ENCODE measurements at places on chromosomes 16 and 17.

GRCh38 chr17:74240618-74241205 is 27.3 kb downstream of the TTYH2 start:
- no peak for DNase-seq

DNA sequence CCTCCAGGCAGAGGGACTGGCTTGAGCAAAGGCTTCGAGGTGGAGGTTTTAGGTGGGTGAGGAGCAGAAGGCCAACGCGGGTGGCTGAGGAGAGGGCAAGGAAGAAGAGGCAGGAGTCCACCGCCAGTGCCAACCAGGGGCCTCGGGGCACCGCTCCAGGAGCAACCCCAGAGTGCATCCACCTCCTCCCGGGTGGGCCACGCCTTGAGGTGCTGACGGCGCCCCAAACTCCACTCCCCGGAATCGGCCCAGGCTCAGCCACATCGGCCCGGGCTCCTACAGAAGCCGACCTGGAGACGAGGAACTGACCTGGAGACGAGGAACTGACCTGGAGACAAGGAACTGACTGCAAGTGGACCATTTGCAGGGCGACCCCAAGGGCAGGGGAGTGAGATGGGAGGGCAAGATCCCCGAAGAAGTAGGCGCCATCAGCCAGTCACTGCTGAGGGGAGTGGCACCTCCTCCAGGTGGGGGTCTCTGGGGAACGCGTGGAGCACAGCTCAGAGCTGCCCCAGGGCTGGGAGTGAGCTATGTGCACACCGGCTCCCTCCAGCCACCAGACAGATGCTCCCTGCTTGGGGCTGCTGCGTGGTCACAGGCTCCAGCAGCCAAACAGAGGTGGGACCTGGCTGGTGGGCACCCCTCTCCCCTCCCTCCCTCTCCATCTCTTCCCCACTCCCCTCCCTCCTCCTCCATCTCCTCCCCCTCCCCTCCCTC is 29.2 kb upstream of the CBFA2T3 start:
- DNase-seq, result no peak

GRCh38 chr16:9372934-9373890 is 281.8 kb downstream of the HAPSTR1 start:
- DNase-seq, result no peak

GRCh38 chr16:16092925-16093627 is 130.2 kb downstream of the ABCC6 start:
- DNase-seq, result no peak

GRCh38 chr16:1614456-1615102 is 2.4 kb downstream of the CRAMP1 start:
- DNase-seq, result no peak

GRCh38 chr17:80447790-80448189 is 28.6 kb downstream of the NPTX1 start:
- DNase-seq, result no peak

DNA sequence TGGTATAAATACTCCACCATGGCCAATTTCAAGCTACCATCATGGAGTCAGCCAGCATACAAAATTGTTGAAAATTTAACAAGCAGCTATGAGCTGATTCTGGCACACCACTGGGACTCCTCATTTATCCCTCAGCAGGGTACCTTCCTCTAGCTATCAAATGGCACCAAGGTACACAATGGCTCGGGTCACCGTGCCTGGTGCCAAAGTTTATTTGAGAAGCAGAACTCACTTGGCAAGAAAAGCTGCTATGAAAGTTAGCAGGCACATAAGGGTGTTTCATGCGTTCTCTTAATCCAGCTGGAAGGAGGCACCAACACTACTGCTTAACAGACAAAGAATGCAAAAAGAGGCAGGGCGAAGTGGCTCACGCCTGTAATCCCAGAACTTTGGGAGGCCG is 51.6 kb downstream of the IKZF3 start:
- DNase-seq, result no peak

DNA sequence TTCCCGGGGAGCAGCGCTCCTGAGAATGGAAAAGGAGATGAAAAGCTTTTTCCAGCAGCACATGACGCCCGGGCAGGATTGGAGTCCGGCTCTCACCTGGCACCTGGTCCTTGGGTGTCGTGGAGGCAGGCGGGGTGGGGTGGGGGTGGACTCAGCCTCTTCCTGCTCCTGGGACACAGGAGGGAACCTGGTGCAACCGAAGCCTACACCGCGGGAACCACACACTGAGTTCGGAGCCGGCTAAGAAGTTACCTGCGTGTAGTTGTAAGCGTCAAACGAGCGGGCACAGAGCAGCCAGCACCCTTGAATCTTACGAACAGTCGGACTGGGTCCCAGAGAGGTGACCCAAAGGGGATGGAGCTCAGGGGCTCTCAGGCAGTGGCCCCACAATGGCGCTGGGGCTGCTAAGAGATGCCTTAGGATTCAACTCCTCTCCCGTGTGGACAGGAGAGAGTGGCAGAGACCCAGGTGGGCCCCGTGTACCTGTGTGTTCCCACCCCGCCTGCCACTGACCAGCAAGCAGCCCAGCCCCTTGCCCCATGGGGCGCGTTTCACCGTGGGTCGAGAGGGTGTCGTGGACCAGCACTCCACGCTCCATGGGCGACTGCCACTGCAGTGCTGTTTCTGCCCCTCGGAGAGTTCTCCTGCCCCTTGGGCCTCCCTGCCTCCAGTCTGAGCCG is 105.8 kb upstream of the METRNL start:
- DNase-seq, result no peak

GRCh38 chr17:65332375-65332774 is 195.2 kb downstream of the RGS9 start:
- DNase-seq, result no peak

- DNase-seq, result no peak
Measured at GRCh38 chr16:74651841-74652240, 14.8 kb downstream of the RFWD3 start.

DNA sequence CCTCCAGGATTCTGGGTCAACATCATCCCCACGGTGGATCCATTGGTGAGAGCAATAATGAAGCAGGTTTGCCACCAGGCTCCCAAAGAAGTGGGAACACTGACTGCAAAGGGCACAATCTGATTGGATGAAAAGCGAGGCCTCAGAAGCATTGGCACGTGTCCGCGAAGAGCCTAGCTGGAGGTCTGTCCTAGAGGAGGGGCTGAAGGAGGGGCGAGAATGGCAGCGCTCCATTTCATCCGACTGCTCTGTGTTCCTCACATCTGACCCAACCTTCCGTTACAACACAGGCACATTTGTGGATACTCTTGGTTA is 79.9 kb downstream of the MRC2 start:
- DNase-seq, result no peak

DNA sequence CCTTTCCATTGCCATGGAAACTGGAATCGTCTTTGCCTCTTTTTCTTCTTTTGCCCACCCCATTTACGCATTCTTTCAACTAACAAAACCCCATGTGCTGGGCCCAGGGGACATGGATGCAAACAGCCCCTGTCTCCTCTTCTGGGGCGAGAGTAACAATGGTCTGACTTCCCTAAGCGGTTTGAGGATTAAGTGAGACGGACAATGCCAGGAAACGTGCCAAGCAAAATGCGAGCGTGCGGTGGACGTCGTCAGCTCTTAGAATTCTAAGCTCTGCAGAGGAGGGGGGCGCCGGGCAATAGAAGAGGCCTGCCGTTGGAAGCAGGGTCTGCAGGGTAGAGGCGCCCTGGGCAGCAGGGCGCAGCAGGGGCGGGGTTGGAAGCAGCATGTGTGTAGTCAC is 42.4 kb upstream of the JPH3 start:
- DNase-seq, result no peak

DNA sequence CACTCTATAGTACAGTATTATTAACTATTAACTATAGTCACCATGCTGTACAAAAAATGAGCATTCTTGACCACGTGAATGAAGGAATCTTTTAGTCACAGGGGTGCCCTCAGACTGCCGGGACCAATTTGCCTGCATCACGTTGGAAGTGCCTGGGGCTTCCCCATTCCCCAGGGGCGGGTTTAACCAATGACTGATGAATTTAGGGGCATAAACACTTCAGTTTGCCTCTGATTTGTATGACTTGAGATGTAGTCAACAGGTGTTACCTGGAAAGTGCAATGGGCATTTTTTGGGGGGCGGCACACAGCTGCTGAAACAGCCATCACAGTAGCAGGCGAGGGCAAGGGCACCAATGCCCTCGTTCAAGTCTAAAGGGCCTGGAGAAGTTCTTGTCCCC is 8.7 kb upstream of the PYY start:
- DNase-seq, result no peak

- DNase-seq, result no peak
Measured at GRCh38 chr17:5050278-5050677, 15.1 kb upstream of the SLC52A1 start.

DNA sequence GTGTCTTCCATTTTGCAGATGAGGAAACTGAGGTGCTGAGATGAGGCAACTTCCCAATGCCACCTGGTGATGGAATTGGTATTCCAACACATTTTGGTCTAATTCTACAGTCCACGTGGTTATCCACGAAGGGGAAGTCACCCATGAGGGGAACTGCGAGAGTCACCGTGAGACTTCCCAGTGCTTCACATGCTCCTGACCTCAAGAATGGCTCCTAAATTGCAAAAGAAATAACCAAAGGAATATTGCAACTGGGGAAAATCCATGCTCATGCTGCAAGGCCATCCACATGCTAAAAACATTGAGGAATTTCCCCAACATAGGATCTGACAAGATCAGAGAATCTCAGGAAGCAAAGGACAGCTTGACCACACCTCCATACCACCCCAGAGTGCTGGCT is 153.9 kb downstream of the HS3ST3B1 start:
- no peak for DNase-seq

DNA sequence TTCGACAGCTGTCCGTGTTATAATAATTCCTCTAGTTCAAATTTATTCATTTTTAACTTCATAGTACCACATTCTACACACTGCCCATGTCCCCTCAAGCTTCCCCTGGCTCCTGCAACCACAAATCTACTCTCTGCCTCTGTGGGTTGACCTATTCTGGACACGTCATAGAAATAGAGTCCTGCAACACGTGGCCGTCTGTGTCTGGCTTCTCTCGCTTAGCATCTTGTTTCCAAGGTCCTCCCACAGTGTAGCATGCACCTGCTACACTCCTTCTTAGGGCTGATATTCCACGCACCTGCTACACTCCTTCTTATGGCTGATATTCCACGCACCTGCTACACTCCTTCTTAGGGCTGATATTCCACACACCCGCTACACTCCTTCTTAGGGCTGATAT is 16.5 kb downstream of the SCGB1C2 start:
- DNase-seq, result no peak

- DNase-seq, result no peak
Measured at GRCh38 chr17:55266051-55266957, 1.5 kb downstream of the HLF start.

DNA sequence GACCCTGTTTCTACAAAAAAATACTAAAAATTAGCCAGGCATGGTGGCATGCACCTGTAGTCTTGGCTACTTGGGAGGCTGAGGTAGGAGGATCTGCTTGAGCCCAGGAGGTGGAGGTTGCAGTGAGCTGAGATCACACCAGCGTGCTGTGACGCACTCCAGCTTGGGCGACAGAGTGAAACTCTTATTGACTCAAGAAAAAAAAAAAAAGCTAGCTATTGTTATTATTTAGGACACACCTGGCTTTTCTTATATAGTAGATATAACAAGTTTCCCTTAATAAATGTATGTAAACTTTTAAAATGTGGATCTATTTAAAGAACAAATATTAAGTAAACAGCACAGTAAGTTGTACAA is 1.8 kb downstream of the RABEP2 start:
- no peak for DNase-seq

DNA sequence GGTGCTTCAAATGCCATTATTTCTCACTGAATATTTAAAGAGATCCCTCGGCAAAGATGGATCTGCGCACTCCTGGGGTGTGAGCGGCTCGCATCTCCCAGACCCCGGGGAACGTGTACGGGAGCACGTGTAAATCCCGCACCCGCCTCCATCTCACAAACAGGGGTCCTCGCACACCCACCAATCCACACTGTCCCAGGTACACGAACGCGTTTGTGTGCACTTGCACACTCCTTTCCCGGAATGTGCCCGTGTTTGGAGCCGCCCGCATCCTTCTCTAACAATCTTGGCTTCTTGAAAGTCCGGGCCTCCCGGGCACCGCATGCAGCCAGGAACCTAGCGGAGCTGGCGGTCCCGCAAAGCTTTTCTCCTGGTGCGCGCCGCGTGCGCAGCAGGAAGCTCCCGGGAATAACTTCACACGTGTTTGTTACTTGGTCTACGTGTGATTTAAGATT is 2.5 kb upstream of the SALL1 start:
- DNase-seq, result no peak

- no peak for DNase-seq
Measured at GRCh38 chr17:16417399-16417798, 2.0 kb downstream of the TRPV2 start.

DNA sequence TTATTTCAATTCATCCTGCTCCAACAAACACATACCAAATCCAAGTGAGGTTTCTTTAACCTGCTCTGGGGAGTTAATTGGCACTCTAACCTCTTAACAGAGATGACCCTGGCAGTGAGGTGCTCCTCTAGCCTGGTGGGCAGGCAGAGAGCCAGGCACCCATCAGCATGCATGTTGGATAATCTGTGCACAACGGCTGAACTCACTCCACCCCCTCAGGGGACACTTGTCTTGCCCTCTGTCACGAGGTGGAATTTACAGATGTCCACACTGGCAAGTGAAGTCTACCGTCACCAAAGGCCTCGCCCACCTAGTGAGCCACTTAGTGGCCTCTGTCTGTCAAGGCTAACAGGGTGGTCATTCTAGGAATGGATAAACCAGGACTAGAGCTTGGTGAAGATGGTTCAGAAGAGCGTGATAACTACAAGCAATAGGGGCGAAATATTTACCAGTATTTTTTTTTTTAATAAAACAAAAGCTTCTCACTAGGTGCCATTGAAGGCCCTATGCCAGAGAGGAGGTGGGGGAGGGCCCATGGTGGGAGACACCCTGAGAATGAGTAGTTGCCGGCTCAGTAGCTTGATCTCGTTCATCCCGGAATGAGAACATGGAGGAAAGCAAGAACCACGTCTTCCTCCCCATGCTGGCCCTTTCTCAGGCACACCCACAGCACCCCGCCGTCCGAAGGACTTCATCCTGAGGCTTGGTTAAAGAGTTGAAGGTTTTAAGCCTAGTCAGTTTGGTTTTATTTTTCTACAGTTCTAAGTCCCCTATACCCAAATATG is 25.2 kb downstream of the PLD6 start:
- no peak for DNase-seq

DNA sequence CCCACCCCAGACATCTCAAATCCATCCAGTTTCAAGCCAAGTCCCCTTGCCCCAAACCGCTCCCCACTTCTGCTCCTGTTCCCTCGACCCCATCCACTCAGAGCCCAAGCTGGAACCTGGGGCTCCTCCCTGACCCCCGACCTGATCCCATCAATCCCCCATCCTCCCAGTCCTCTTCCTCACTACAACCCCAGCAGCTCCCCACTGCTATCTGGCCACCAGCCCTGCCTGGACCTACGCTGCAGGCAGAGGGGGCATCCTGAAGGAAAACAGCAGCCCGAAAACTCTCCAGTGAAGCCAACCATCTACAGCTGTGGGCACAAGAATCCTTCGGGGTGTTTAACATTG is 3.9 kb downstream of the FDXR start:
- DNase-seq, result no peak

DNA sequence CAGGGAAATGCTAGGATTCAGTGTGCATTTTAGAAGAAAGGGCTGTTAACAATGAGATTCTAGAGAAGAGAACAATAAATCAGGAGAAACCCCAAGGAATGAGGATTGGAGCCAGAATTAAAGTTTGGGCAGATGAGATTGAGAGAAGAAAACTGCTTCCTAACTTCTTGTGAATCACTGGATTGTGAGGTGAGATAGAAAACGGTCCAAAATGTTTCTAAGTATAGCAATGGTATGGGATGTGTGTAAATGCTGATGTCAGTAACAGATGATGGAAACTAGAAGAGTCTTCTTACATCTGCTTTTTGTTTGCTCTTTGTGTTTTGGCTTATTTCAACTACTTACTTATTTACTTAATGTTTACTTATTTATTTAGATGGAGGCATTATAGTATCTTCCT is 123.0 kb downstream of the KCNJ2 start:
- no peak for DNase-seq

Data from esophagus squamous epithelium (tissue), 5 donors.